ENCODE measurements at places on chromosomes 2 and 18.

- no peak for DNase-seq
These were observed 27.9 kb upstream of the SPTBN1 start for GRCh38 chr2:54428108-54428831.

DNA sequence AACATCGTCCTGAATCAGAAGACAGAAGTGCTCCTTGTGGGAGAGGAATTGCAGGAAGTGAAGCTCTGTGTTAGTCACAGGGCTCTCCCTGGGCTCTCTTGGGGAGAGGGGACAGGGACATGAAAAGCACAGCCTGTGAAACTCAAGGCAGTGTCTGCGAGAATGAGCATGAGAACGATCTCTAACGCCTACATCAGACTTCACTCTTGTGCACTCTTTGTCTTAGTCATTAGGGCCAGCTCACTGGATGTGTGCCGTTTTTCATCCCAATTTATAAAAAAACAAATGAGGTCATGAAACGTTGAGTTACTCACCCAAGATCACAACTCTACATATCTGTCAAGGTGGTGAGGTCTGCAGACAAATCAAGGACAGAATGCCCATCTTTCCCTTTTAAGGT is 27.0 kb upstream of the TWIST2 start:
- no peak for DNase-seq

GRCh38 chr2:216064014-216064630 is 17.5 kb downstream of the PECR start:
- no peak for DNase-seq

DNA sequence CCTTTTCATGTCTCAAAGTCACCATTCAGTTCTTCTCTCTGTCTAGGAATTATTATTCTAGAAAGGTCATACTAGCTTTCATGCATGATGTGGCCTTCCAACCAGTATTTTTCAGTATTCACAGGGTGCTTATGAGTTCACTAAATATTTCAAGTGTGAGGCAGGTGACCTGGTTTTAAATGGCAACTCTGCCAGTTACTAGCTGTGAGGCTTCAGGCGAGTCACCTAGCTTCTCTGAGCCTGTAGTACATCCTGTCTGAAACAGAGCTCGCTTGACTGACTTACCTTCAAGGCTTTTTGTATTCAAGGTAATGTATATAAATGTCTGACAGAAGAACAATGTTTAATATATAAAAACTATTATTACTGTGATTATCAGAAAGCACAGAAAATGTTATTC is 19.4 kb upstream of the ACVR1 start:
- no peak for DNase-seq

GRCh38 chr18:58649966-58650816 is 21.1 kb upstream of the MALT1 start:
- no peak for DNase-seq

DNA sequence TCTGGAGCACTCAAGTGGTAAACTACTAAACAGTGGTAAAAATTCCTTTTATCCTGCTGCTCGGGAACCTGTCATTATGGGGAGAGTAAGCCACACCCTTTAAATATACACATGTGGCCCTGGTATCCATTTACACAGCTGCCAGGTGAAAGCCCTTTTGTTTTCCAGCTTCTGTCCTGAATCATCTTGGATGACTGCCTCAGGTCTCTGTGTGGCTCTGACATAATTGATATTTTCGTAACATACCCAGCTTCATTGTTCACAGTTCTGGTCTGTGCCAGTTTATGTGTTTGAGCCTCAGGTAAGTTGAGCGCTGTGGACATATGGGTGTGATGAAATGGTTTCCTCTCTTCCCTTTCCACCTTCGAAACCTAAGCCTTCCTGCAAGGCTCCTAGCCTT is 15.7 kb upstream of the TTC39C start:
- no peak for DNase-seq

GRCh38 chr18:28071199-28071598 is 105.7 kb downstream of the CDH2 start:
- DNase-seq, result no peak

- no peak for DNase-seq
These were observed 137.0 kb upstream of the BOD1L2 start for GRCh38 chr18:57009844-57010243.

GRCh38 chr2:220512419-220512818 is 885.0 kb downstream of the SLC4A3 start:
- DNase-seq, result no peak

- no peak for DNase-seq
These were observed 518 bp upstream of the NFU1 start for GRCh38 chr2:69437751-69438154.

DNA sequence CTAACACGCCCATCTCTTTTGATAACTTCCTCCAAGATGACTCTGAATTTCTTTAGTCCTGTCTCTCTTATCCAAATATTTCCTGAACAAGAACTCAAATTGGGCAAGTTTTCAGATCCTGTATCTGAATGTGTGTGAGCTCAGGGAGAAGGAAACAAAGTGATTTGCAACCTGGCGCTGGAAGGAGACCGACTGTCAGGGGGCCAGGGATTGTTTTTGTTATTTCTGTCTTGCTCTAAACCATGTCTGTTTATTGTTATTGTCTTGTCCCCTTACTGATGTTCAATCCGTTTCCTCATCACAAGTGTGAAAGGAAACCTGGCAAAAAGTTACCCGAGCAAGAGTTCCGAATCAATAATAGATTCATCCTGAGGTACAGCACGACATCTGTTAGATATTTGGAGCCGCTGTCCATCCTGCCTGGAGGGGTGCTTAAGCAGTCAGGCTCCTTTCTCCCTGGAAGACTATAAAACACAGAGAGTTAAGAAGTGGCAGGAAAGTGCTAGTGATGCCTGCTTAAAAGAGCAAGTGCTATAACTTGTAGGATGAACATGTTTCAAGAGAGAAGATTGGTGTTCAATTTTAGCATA is 132.5 kb upstream of the OSR1 start:
- DNase-seq, result no peak

GRCh38 chr2:173181982-173182381 is 106.3 kb downstream of the MAP3K20 start:
- DNase-seq, result no peak

DNA sequence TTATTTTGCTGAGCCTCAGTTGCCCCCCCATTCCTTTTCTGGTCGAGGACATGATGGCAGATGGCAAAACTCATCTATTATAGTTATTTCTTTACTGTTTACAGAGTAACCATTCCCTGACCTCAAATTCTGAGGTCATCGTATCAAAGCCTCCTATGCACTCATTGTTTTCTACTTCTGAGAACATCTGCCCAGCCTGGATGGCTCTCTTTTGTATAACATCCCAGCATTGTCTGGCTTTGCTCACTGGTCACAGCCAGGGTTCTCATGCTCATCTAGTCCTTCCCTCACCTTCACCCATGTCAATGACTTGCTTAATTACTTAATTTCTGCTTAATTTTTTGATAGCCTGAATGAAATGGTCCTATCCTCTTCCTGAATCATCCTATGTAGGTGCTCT is 472.1 kb downstream of the PARD3B start:
- no peak for DNase-seq

GRCh38 chr2:64338910-64339500 is 115.0 kb upstream of the LGALSL start:
- DNase-seq, result no peak

DNA sequence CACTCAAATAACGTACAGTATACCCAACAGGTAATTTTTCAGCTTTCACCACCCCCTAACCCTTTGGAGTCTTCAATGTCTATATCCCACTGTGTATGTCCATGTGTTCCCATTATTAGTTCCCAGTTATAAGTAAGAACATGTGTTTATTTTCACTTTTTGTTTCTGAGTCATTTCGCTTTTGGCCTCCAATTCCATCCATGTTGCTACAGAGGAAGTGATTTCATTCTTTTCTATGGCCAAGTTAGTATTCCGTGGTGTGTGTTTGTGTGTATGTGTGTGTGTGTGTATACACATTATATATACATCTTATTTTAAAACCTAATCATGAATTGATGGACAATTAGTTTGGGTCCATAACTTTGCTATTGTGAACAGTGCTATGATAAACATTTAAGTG is 464.4 kb downstream of the CMPK2 start:
- DNase-seq, result no peak

DNA sequence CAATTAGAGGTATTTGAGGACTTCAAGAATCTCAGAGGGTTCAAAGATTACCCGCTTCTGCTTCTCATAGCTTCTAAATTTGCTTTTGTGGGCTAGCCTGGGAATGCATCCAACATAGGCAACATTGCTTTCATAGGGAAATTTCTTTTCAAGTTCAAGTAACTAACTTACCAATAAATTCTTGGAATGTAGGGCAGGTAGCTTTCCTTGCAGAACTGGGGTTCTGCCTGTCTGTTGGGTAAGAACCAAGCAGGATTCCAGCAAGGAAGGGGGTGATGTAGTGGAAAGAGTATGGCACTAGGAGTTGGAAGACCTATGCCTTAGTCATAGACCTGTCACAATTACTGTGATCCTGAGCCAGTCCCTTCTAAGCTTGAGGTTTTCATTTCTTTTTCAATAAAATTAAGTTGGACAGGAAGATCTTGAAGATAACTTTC is 164.1 kb downstream of the FHOD3 start:
- DNase-seq, result no peak

DNA sequence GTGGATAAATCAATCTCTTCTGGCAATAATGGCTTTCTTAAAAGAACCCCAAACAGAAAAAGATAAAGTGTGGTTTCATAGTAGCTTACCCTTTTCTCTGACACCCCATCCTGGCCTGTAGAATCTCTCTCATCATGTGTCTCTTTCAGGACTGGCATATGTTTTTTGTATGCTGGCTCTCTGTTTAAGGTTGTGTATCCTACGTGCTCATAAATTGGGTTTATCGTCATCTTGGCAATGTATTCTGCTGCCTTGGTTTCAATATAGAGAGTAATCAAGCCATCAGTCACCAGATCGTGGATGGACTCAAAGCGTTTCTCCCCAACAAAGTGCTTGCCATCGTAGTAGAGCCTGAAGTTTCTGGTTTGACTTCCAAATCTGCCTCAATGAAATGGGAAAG is 113.5 kb upstream of the CHRNA1 start:
- no peak for DNase-seq

- no peak for DNase-seq
These were observed 28.1 kb downstream of the SLC1A4 start for GRCh38 chr2:65017335-65017734.

- no peak for DNase-seq
These were observed 60.7 kb upstream of the ARHGAP15 start for GRCh38 chr2:143068509-143068908.

DNA sequence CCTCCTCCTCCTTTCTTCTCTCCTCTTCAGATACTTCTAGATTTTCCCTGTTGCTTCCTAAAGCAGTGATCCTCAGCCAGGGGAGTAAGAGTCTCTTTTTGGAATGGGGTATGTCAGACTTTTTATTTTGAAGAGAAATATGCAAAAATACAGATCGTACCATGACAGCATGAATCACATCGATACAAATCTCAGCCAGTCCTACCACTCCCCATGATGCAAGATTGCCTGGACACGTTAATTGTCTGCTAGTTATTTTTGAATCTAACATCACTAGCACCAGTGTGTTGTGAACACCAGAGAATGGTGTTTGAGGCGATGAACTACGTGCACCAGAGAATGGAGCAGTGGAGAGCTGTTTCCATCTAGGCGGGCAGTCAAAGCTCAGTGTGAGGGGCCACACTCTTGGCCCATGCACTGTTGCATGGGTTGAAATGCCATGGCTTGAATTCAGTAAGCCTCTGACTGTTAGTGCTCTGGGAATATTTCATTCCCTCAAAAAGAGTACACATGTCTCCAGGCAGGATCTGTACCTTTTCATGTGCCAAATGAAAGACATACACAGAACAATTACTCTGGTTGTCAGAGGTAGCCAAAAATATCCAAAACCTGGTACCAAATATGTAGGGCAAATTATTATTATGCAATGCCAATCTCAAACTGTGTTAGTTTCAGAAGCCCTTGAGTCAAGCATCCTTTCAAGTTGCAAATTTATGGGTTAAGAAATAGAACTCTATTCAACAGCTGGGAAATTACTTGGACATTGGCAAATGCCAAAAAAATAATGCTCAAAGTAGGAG is 46.3 kb upstream of the RALBP1 start:
- no peak for DNase-seq

GRCh38 chr2:8036366-8036765 is 645.5 kb upstream of the ID2 start:
- DNase-seq, result no peak

DNA sequence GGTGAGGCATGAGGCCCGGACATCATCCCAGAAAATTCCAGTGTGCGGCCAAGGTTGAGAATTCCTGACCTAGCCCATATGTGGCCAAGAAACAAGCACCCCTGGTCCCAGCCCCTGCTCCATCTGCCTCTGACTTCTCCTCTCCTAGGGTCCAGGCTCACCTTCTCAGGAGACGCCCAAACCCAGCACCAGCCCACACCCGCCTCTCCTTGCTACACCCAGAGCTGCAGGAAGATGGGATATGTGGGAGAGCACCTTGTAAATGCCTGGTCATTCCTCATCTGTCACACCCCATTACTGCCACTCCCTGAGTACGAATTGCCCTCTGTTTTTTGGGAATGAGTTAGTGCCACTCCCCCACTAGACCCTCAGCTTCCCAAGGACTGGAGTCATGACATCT is 7.3 kb upstream of the ATP6V1B1 start:
- DNase-seq, result no peak

DNA sequence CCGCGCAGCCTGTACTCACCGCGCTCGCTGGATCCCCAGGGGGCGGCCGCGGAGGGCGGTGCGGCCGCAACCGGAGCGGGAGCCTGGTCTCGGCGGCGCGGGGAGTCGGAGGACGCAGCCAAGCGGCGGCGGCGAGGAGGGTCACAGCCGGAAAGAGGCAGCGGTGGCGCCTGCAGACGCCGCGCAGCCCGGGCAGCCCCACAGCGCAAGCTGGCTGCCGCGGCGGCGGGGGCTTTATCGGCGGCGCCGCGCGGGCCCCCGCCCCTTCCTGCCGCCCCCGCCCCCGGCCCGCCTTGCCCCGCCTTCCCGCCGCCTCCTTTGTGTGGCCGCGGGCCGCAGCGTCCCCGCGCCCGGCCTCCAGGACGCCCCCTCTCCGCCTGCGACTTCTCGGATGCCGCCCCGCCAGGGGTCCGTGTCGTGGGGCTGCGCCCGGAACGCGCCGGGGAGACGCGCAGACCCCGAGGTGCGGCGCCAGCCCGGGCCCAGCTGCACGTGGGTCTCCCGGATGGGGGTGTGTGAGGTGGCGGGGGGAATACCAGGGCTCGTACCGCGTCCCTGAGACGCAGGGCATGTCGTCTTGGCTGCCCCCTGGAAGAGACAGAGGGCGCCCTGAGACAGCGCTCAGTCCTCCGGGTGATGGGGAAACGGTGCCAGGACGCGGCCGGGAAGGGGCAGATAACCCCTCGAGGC is at the start of gene SERPINE2:
TSS of gene SERPINE2 (minus strand) at position 207 of the 690 bp plus-strand sequence. CDS start 37,386 bp downstream, outside the sequence.
- DNase-seq, result no peak

DNA sequence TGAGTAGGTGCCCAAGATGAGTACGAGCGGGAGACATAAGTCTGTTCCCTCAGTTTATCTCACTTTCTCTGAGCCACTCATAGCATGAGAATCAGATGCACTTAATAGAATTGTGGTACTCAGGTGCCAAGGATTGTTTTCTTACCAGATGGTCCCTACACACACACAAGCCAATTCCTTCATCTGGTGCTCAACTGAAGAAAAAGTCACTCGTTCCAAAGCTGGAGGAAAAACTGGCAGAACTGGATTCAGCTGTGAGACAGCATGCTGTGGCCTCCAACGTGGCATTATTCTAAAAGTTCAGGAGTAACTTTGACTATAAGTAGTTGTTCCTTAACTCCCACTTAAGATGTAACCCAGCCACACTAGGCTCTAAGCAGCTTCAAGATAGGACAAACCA is 33.4 kb upstream of the ABCA12 start:
- DNase-seq, result no peak

- DNase-seq, result no peak
These were observed 69.1 kb upstream of the FOXI3 start for GRCh38 chr2:88521445-88522073.
